Keratinocyte (primary cell): ENCODE measurements at places on chromosomes 12 and 14.

DNA sequence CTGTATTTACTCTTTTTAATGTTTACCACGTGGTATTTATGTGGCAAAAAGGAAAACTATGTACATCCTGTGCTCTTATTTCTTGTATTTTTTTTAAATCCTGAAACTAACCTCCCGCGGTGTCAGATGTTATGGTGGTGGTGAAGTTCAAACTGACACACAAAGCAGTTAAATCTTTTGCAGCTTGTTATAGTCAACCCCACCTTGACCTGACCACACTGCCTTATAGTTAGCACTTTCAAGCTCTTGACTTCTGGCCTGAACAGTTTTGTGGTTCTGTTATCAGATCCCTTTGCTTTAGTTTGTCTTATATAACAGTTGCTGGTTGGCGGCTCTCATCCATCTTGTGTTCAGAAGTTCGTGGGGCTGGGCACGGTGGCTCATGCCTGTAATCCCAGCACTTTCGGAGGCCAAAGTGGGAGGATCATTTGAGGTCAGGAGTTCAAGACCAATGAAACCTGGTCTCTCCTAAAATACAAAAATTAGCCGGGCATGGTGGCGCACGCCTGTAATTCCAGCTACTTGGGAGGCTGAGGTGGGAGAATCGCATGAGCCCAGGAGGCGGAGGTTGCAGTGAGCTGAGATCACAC, 2.1 kb downstream of the UNG start:
- no peak for DNase-seq

DNA sequence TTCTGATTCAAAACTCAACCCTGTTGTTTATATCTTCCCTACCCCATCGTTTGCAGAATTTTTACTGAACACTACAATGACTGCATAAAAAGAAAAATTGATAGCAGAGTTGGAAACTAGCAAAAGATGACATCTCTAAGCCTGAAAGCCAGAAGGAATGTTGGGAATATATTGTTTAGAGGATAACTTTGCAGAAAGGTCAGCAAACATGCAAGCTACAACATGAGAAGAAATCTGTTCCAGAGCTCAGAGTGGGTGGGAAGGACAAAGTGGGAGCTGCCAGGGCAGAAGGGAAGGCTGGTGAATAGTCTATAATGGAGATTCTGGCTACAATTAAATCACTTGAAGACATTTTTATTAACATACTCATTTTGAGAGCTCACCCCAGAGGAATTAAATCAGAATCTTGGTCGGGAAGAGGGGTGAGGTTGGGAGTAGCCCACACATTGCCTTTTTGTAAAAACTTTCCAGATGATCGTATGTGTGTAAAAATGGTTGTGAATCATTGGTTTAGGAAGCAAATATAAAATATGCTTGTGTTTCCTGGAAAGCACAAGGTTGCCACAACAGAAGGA, 574.8 kb downstream of the FLRT2 start:
- DNase-seq, result no peak

GRCh38 chr14:101473795-101474562, 87.3 kb upstream of the DIO3 start:
- DNase-seq, result no peak

DNA sequence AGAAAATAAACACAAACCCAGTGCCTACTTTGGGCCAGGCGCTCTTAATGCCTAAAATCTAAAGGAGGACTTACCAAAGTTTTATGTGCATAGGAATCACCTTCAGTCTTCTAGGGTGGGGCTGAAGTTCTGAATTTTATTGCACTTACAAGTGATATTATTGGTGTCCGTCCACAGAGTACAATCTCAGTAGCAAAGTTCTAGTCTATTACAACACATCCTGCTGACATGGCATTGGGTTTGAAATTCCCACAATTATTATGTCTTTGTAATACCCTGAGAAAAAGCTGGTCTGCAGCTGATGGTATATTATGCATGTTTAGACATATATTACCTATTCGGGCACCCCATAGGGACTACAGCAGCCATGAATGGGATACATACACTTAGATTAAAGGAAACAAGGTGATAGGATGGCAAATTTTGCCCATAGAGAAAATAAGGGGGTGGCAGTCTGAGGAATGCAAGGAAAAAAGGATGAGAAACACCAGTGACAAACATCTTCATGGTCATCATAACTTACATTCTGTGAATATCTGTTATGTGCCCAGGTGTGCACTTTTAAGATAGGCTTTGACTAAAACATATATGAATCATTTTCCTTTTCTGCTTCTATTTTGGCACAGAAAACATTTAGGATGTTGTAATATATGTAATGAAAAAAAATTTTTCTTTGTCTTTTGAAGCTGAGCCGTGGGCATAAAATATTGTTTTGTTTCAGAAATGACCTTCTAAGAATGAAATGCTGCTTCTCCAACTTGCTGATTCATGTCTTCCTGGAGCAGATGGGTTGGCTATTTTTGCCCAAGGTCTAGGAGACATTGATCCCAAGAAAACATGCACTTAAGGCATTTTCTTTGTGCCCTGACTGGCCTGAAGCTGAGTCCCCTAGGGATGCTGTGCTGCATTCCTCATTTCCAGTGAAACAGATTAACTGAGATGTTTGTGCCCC, 27.2 kb upstream of the ALG10 start:
- peak; percentile 9 for DNase-seq

GRCh38 chr12:69886715-69887114, 61.7 kb downstream of the MYRFL start:
- DNase-seq, result no peak

GRCh38 chr12:113057565-113058485, 1.3 kb downstream of the DTX1 start:
- no peak for DNase-seq

DNA sequence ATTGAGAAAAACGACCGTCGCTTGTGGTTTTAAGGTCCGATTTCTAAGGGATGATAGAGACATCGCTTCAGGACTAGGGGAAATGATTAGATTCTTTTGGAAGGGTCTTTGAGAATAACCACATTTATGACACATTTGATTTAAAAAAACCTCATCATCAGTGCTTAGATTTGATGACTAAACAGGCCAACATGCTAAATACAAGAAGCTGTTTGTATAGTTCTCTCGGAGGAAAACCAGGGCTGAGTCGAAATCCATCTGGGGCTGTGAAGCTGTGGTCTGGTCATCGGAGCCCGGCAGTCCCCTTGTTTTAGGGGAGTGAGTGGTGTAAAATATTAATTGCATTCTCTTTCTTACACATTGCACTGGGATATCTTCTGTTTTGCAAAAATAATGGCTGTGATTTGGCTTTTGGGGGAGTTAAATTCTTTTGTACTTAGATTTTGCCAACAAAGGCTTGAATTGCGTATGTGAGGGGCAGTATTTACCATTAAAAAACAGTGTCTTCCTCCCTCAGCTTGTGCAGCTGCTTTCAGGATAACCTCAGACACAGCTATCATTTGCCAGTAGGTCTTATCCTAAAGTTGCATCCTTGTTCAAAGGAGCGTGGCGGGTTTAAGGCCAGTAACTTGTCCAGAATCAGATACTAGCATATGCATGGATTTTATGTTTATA, 550 bp downstream of the GNG2 start:
- DNase-seq, result no peak

- DNase-seq, result no peak
Measured at GRCh38 chr14:69055999-69056788, 77.1 kb upstream of the ACTN1 start.

DNA sequence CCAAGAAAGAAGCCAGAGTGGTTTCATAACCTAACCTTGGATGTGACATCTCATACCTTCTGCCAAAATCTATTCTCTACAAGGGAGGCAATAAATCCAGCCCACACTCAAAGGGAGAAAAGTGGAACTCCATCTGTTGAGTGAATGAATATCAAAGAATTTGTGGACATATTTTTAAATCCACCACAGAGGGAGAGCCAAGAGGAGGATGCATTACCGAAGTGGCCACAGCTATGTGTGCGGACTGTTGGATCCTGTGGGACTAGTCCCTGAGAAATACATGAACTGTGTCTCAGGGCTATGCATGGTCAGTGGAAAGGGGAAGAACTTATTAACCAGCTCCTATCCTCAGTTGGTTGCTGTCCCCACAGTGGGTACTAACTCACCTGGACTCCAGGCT, 273.9 kb downstream of the NUAK1 start:
- no peak for DNase-seq

DNA sequence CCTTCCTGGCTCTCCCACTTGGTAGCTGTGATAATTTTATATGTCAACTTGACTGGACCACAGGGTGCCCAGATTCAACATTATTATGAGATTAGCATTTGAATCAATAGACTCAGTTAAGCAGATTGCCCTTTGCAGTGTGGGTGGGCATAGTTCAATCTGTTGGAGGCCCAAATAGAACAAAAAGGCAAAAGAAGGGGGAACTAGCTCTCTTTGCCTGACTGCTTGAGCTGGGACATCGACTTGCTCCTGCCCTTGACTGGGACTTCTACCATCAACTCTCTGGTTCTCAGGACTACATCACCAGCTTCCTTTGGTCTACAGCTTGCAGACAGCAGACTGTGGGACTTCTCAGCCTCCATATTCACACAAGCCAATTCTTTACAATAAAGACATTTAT, 1189.2 kb downstream of the BCL11B start:
- no peak for DNase-seq

DNA sequence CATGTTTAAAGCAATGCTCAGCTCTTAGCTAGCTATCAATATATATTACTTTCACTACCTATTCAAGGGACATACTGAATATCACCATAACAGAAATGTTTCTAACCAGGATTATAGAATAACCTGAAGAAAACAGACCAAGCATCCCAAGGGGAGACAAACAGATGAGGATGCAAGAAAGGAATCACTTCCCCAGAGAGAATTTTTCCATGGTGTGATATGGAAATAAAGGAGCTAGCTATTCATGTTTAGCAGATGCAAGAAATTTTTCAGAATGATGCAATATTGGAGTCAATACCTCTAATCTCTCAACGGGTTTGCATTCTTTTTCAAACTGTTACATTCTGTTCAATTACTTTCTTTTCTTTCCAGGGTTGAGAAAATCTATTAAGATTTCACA, 538.9 kb upstream of the FLRT2 start:
- DNase-seq, result no peak

DNA sequence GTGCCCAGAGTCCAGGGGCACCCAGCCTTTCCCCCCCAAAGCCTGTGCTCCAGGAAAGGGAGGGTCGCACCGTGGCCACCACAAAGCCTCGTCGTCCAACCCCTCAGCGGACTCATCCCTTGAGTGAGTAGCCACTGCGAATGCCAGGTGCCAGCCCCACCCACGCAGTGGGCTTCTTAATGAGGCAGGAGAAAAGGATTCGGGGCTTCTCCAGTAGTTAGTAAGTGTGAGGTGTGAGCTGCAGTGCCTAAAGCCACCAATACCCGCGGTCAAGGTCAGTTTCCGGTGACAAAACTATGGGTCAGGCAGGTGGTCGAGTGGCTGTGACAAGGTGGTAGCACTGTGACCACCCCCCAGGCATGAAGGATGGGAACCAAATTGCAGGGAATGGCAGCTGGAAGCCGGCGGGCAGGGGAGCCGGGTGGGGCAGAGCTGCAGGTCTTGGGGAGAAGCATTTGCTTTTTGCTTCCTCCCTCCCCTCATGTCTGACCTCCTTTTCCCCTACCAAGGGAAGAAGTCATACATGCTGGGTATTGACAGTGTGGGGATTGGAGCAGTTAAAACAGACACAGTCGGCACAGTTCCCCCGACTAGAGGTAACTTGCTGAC, 8.0 kb downstream of the RAN start:
- DNase-seq, result no peak

- no peak for DNase-seq
Measured at GRCh38 chr14:61588419-61588901, 106.9 kb upstream of the HIF1A start.
